ENCODE measurements at places on chromosomes 2 and 18. TPM values are rescaled to one million over a fixed set of nuclear protein-coding genes. Genes with fewer than 3 reads are reported as not detected.

The RAD51AP2 gene
- not detected for total RNA-seq

The LAPTM4A gene
- 253 TPM for total RNA-seq

The SERPINB10 gene
- total RNA-seq = not detected

The UGT1A5 gene
- total RNA-seq = not detected

The ZAP70 gene
- 4.5 TPM for total RNA-seq

- no peak for DNase-seq
These were observed 59.6 kb downstream of the NCKAP5 start for GRCh38 chr2:133508546-133509165.

- no peak for DNase-seq
These were observed 286.6 kb downstream of the RIT2 start for GRCh38 chr18:42828881-42829280.

DNA sequence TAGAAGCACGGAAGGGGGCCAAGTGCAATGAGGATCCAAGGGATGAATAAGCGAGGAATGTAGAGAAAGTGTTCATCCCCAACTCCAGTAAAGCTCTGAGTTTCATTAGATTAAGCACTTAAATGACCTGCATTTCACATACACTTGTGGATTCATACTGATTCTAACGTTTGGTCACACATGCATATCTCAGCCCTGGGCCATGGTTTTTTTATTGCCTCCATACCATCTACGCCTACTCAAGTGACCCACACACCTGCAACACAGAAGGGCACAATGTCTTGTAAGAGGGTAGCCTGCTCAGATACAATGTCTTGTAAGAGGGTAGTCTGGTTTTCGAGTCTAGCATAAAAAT, 566 bp upstream of the MRPS5 start:
- DNase-seq = no peak

DNA sequence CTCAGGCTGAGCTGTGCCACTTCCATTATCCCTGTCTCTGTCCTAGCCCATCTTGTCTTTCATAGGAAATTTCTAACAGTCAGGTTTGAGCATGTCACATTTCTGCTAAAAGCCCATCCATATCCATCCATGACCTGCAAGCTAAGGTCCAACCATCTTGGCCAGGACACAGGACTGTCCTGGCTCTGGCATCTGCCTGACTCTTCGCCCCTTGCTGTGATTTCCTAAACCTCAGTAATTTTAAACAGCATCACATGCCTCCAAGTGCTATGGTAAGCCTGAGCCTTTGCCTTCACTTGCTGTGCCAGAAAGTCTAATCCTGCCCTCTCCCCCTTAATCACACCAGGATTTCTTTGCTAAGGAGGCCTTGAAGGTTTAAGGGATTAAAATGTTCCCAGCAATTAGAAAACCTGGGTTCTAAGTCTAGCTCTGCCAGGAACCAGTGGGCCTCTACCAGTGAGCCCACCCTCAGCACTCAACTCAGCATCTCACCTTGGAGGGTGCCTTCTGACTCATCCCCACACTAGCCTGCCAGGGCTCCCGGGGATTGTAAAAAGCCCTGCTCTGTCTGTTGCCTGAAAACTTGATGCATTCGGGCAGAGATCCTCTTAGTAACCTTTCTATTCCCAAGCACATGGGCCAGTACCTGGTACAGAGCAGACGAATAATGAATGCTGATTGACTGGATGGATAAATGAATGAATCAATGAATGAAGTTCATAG, 411.0 kb downstream of the LRATD1 start:
- no peak for DNase-seq

DNA sequence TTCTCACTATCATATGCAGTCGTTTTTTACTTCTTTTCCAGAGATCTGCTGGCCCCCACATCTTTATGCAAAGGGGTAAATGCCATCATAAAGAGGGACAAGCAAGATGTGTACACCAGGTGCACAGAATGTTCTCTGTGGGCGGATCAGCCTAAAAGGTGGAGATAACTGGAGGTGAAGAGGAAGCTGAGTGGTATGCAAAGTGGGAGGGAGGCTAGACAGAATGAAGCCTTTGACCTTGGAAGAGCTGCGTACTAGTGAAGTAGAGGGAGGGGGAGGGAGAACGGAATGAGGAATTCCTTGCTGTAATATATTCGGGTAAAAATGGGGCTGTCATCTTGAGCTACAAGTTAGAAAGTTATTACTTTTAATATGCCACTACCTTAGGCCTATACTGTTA, 287.5 kb upstream of the VRK2 start:
- no peak for DNase-seq

- no peak for DNase-seq
These were observed 17.4 kb downstream of the ZNF24 start for GRCh38 chr18:35326695-35327387.

DNA sequence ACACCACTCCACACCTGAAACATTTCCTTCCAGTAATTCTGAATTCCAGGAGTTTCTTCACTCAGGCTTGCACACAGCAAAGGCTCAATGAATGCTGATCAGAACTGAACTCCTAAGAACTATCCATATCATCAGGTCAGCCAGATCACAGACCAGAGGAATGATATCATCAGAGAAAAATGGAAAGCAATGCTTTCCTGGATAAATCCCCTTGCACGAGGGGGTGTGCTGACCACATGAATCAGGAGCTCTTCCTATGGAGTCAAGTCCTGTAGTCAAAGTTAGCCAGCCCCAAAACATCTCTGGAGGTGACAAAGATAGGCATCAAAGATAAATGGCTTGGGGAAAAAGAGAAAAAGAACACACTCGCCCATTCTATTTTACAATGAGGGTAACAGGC, 83.8 kb upstream of the ACVR2A start:
- no peak for DNase-seq

GRCh38 chr2:35864141-35864540, 491.4 kb upstream of the CRIM1 start:
- DNase-seq = no peak

- DNase-seq = no peak
These were observed 239.2 kb upstream of the DOK6 start for GRCh38 chr18:69161383-69162028.

GRCh38 chr18:73742957-73743356, 404.7 kb downstream of the FBXO15 start:
- no peak for DNase-seq

GRCh38 chr2:230864122-230864604, 579 bp upstream of the ITM2C start:
- no peak for DNase-seq

DNA sequence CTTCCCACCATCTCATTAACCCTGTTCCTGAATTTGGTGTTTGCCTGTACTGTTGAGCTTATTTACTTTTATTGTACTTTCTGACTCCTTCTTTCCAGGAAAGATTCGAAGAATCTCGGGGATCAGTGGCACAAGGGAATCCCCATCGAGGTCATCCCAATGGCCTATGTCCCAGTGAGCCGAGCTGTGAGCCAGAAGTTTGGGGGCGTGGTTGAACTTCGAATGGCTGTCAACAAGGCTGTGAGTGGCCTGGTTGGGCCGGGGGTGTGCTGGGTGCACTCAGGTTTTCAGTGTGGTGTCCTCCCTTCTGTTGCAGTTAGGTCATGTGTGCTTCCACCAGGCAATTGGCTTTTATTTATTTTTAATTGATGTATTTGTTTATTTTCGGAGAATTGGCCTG, 45.0 kb downstream of the RPIA start:
- DNase-seq = no peak
